ENCODE measurements at places on chromosomes 3 and 15.

- no peak for DNase-seq
Measured at GRCh38 chr3:42355612-42356011, 54.8 kb downstream of the LYZL4 start.

- no peak for DNase-seq
Measured at GRCh38 chr3:131717493-131717892, 214.7 kb upstream of the MRPL3 start.

- no peak for DNase-seq
Measured at GRCh38 chr3:10367506-10367905, 46.6 kb upstream of the SEC13 start.

DNA sequence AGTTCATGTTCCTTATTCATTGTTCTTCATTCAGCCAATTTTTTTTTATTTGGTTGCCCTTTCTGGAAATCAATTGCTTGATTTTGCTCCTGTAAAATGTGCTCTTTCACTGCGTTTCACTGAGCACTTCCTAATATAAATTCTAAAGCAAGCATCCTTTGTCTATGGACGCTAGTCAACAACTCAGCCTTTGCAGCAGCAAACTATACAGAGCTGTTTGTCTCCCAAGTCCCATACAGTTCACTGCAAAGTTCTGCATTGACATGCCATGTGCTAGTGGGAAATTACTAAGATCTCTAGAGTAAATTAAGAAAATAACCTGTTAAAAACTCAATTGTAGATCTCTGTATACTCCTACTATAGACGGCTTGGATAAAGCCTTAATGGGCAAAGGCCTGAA, 130.1 kb upstream of the BHLHE40 start:
- no peak for DNase-seq

DNA sequence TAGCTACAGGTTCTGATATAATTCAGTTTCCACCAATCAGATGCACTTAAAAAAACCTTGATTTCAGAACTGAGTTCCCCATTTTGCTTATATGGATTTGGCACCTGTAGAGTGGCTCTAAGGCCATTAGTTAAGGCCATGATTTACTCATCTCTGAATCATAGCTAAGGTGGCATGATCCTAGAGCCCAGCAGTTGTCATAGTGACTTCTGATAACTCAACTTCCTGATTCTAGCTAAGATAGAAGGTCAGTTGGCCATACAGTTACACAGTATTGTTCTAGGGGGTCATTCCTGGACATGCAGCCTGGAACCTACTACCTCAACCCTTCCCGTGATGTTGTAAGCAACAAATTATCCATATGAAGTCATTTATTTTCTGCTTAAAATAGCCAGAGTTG, 15.9 kb upstream of the TMEM87A start:
- no peak for DNase-seq

GRCh38 chr3:107705046-107705445, 182.3 kb downstream of the BBX start:
- no peak for DNase-seq

DNA sequence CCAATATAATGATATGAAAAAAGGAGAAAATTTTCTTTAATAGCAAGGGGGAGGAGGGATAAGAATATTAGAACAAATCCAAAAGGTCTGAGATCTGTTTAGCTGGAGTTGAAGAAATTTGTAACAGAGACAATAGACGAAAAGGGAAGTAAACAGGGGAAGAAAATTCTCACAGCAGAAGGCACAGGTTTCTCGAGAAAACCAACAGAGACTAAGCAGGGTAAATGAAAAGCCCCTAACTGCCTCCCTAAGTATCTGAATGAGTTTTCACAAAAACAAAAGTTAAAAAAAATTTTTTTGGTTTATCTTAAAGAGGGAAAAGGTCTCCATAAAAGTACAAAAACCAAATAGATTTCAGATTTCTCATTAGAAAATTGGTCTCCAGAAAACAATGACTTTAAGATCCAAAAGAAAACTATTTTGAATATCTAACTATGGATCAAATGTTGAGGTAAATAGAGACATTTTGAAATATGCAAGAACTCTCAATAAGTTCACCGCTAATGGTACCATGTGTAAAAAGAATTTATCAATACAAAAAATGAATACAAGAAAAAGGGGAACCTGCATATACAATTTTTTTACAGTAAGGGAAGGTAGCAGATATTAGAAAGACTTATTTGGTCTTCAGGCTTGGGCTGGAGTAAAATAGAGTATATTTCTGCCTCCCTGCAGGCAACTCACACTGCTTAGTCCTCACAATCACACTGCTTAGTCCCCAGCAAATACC, 23.9 kb upstream of the NEK10 start:
- no peak for DNase-seq

GRCh38 chr15:88688394-88688933, 49.6 kb downstream of the ISG20 start:
- no peak for DNase-seq

DNA sequence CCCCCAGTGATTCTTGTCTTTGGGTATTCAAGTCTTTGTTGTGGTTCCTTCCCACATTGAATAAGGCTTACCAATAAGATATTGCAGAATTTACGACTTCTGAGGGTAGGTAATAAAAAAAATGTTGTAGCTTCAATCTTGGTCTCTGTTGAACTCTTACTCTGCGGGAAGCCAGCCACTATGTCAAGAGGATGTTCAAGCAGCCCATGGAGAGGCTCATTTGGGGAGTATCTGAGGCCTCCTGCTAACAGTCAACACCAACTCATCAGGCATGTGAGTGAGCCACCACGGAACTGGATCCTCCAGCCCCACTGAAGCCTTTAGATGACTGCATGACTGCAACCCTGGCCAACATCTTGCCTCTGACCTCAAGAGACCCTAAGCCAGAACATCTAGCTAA, 3.2 kb upstream of the TBC1D23 start:
- no peak for DNase-seq

GRCh38 chr15:67290319-67290718, 35.7 kb downstream of the IQCH start:
- DNase-seq, result no peak

- DNase-seq, result no peak
Measured at GRCh38 chr3:101690972-101691371, 4.5 kb upstream of the RPL24 start.

GRCh38 chr15:57767481-57767880, 61.0 kb downstream of the POLR2M start:
- no peak for DNase-seq

DNA sequence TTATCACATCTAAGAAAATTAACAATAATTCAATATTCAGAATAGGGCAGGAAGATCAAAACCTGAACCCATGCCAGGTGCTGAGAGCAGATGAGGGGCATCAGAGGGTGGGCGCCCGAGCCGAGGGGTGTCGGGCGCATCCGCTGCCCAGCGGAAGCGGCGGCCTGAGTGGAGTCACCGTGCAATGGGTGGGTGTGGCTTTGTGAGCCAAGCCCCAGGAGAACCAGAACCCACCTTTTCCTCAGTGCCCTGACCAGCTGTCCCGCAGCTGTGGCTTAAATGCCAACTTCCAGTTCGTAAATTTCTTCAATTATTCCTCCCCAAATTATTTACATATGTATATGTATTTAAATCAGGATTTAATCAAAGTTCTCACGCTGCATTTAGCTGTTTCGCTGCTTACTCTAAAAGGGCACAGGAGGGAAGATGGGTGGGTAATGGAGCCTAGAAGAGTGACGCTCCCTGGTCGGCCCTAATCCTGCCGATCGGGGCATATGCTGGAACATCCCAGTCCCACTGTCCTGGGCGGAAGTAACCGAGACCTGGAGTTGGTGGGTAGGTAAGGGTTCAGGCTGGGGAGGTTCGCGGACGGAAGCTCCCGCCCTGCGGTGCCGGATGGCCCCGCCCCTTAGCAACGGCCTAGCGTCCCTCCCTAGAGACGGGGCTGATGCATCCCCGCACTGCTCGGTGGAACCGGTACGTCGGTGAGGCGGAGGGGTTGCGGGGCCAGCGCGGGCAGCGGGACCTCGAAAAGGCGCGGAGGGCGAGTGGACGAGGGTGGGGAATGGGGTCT, 1.3 kb downstream of the DNAH1 start:
- DNase-seq, result no peak

DNA sequence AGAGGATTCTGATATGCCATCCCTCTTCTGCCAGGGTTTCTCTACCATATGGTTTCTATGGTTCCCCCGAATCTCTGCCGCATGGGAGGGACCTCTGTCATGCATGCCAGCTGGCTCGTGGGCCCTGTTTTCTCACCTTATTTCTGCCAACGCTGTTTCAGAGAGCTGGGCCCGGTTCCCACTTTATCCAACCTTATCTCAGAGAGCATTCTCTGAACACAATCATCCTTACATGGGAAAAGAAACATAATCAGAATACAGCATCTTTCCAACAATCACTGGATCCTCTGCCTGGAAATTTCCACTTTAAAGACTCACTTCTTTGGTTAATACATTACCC, 234.5 kb upstream of the ZBTB20 start:
- no peak for DNase-seq

GRCh38 chr15:80801891-80802680, 22.9 kb downstream of the CEMIP start:
- no peak for DNase-seq

DNA sequence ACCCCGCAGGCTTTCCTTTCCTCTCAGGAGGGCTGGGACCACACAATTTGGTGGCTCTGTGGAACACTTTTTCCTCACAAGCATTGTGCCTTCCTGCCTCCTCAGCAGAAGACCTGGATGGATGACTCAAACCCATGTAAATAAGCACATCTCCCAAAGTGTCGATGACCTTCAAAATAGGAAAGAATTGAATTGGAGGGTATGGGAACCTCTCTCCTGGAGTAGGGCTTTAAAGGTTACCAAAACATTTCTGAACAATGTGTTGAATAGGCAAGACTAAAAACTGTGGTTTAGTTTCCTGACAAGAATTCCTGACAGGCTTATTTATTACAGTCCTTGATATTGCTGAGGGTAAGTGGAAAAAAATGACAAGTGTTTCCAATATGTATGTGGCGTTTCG, 118.2 kb downstream of the ALDH1A2 start:
- DNase-seq, result no peak

DNA sequence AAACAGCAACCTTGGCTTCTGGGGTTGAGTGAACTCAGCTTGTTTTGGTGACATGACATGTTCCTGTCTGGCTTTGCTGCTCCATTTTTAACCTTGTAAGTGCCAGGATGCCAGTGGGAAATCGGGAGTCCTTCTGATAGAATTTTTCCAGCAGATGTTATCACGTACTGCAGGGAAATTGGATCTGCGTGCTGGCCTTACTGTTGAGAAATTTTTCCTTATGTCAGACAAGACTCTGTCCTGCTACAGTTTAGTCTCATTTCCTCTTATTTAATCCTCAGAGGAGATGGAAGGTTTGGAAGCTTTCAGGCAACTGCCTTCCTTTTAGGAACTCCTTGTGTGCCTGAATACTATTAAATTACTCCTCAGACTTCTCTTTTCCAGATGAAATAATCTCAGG, 80.6 kb downstream of the PGPEP1L start:
- DNase-seq, result no peak

DNA sequence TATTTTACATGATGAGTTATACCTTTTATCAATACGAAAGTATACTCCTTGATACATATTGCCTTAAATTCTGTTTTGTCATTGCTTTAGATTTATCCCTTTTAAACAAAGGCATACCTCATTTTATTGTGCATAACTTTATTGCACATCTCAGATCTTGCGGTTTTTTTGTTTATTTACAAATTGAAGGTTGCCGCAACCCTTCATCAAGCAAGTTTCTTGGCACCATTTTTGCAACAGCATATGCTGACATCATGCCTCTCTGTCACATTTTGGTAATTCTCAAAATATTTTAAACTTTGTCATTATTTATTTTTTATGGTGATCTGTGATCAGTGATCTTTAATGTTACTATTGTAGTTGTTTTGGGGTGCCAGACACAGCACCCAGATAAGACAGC, 20.9 kb downstream of the SNRK start:
- no peak for DNase-seq

- DNase-seq, result no peak
Measured at GRCh38 chr15:35874260-35874905, 328.4 kb upstream of the DPH6 start.

DNA sequence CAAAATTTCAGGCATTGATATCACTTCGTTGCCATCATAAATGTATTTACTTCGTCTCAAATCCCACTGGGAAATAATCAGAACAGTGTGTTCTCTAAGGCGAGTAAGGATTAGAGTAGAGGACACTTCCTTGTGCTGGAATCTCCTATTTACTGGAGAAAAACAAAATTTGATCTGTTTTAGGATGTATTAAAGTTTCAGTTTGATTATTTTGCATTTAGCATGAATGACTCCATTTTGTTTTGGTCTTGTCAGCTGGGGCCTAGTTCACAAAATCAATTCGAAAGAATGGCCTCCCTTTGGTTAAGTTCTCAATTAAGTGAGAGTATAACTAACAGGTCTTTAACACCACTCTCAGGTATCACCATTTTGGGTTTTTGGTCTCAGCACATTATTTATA, 11.7 kb upstream of the NOX5 start:
- DNase-seq, result no peak

GRCh38 chr15:74314795-74315438, 52.5 kb downstream of the CYP11A1 start:
- no peak for DNase-seq

GRCh38 chr3:150346981-150347863, 60.9 kb upstream of the TSC22D2 start:
- no peak for DNase-seq

GRCh38 chr3:42052132-42052483, 39.0 kb upstream of the TRAK1 start:
- DNase-seq, result peak; percentile 21

DNA sequence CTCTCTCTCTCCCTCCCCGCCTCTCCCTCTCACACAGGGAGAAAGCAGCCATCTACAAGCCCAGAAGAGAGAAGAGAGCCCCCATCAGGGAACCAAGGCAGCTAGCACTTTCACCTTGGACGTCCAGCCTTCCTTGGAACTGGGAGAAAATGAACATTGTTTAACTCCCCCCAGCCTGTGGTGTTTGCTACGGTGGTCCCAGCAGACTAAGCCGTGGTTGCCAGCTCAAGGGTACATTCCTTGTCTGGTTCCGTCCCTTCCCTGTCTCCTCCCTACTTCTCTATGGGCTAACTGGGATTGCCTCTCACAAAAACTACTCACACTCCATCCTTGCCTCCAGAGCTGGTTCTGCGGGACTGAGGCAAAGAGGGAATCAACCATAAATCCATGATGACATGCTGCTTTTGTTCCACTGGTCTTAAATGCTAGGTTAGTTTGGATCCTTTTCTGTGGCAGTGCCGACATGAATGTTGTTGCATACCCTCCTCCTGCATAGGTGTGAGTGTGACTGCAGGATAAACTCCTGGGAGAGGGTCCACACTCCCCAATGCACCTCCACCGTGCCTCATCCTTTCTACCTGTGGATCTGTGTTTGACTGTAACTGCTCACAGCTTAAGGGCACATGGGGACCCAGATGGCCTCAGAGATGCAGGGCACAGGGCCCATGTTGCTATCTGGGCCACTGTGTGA, 12.0 kb downstream of the C3orf22 start:
- no peak for DNase-seq

GRCh38 chr15:81777546-81777945, 268.3 kb downstream of the MEX3B start:
- DNase-seq, result no peak

DNA sequence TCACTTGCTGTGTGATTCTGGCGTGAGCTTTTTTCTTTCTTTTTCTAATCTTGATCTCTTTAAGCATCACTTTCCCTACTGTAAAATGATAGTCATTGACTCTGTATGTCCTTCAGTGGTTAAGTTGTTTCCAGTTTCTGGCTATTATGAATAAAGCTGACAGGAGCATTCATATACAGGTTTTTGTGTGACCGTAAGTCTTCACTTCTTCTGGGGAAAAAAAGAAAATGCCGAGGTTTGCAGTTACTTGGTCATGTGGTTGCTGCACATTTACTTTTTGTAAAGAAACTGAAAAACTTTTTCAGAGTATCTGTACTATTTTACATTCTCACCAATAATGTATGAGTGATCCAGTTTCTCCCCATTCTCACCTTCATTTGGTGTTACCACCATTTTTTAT, 247.4 kb upstream of the RBMS3 start:
- no peak for DNase-seq

- DNase-seq, result peak; percentile 56
Measured at GRCh38 chr3:126129398-126129891, 45.5 kb upstream of the SLC41A3 start.

Data from left lobe of liver (tissue), 2 donors.